ENCODE measurements at places on chromosomes 4 and X. TPM values are rescaled to one million over a fixed set of nuclear protein-coding genes. Genes with fewer than 3 reads are reported as not detected.

DNA sequence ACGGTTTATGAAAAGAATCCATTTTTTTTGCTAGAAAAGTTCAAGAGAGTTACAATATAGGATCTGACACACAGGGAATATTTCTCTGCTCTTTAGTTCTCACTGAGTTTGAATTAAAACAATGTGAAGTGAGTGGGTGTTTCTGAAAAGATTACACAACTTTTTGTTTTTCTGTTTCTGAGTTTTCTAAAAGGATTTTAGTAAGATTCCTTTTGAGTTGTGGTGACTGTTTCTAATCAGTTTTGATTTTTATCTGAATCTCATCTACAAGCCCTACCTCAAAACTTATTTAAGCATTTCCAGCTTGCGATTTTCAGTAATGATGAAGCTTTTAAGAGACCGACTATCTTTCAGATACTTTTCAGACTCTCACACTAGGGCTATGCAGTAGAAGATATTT, 141.7 kb downstream of the GPAT3 start:
- no peak for DNase-seq

STATH gene
- not detected for total RNA-seq

DCAF8L2 gene
- total RNA-seq, result not detected

HDAC8 gene
- total RNA-seq, result 20.8 TPM

DNA sequence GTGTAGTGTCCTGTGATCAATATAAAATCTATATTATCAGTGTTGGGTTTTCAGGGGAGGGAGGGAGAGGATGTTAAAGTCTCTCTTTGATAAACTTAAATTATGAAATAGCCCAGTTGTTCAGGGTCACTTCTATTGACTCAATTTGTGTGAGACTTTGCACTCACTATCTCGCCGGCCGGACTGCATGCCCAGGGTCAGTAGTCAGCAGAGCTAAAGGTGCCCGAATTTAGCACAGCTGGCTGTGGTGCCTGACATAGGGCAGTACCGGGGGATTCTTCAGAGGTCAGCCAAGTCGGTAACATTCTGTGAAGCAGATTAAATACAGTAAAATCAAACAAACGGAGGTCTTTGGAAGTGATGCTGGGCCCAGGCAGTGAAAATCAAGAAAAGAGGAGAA, 19.2 kb downstream of the GABRQ start:
- no peak for DNase-seq
